NCI-H1092 treated with DMSO at 0.1 percent for 48 hours (cell line): ENCODE measurements at places on chromosomes 16 and 17.

- DNase-seq: no peak
Observed at GRCh38 chr16:73062743-73063733, 15.1 kb upstream of the ZFHX3 start.

DNA sequence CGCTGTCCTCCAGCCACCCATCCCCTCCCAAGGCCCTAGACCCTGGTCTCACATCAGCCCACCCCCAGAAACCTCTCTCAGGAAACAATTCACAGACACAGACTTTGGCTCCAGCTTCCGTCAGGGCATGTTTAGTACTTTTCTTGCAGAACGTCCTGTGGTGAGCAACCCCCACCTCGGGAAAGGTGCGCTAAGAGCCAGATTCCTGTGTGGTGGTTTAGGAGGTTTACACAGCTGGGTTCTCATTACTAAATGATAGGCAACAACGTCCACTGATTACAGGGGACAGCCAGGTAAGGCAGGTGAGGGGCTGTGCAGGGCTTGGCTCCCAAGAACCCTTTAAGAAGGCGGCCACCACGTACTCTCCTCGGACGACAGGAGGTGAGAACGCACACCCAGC lies 29.3 kb downstream of the KIFC3 start:
- no peak for DNase-seq

DNA sequence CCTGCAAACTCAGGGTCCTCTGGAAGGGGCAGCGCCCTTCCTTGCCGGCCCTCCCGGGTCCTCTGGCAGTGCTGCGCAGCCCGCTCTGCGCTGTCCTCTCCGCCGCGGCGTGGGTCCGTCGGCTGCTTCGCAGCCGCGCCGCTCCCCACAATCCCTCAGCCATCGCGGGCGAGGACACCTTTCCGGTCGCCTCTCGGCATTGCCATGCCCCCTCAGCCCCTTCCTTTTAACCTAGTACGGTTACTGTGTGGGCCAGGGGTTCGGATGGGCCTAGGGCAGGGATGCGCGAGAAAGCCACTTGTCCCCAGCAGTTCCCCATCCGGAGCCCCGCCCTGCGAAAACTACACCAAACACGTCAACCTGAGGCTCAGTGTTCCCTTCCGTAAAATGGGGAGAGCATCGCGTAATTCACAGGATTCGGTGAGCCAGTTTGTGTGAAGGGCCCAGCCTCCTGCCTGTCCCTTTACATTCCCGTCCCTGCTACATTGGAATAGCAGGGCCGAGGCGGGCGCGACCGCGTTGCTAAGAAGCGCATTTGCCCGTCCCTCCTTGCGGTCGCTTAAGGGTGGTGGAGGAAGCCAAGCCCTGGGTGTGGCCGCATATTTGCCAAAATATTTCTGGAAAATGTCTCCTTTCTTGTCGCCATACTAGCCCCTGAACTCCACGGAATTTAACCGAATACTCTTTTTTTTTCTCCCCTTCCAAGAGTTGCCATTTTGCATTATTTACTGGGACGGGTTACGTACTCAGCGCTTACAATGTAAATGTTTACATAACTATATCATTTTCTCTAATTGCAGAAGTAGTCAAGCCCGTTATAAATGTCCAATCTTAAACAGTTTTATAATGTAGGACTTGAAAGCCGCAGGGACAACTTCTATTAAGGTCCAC lies 13.2 kb downstream of the COPZ2 start:
- peak; percentile 55 for DNase-seq

DNA sequence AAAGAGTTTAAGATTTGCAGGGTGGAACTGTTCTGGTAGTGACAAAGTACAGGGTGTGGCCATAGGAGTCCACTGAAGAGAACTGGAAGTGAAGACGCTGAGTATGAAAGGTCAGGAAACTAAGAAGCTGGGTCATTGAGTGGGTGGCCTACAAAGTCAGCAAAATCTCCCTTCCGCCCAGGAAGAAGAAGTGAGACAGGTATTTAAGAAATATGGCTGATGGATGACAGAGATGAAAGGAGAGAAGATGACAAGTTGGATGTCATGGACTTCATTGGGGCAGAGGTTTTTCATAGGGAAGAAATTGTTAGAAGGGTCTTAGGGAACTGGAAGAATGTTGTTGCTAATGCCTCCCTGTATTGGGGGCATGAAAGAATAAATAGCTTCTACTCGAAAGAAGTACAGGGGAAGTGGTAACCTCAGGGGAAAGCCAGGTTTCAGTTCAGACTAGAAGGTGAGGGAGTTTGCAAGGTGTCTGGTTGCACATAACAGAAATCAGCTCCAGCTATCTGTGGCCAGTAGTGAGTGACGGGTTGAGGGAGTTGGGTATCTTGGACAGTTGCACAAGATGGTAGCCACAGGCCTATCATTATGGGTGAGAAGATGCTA lies 33.6 kb upstream of the MED13 start:
- no peak for DNase-seq

- no peak for DNase-seq
Observed at GRCh38 chr17:70091005-70091568, 16.1 kb downstream of the KCNJ16 start.

- no peak for DNase-seq
Observed at GRCh38 chr16:48138543-48138942, 17.2 kb downstream of the ABCC12 start.

DNA sequence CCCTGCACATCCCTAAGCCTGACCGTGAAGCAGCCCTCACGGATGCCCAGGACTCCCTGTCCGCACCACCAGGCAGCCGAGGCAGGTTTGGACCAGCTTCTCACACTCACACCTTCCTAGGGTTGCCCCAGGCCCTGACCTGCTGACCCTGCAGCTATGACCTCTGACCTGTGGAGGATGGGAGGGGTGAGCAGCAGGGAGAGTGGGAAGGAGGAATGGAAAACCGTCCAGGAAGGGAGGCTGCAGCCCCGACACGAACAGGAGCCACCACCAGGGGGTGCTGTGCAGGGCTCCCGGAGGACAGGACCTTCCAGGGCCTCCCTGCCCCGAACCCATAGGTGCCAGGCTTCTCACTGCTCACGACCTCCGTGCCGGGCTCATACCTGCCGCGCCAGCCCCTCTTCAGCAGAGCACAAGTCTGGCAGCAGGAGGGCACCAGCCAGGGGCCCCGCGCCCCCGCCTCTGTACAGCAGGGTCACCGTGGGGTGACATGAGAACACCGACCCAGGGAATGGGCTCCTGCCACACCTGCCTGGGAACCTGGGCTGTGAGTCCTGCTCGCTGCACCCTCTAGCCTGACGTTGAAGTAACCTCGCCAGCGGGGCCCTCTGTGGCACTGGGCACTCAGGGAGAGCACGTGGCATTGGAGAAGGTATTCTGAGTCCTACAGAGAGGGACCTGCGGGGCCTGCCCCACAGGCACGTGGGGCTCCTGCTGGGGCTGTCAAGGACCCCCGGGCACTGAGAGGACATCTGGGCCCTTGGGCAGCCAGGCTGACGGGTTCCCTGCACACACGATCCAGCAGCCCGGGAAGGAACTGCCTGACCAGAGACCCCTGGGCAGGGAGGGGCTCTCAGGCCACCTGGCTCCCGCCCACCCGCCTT lies 37.6 kb downstream of the CTU2 start:
- DNase-seq: peak; percentile 20

DNA sequence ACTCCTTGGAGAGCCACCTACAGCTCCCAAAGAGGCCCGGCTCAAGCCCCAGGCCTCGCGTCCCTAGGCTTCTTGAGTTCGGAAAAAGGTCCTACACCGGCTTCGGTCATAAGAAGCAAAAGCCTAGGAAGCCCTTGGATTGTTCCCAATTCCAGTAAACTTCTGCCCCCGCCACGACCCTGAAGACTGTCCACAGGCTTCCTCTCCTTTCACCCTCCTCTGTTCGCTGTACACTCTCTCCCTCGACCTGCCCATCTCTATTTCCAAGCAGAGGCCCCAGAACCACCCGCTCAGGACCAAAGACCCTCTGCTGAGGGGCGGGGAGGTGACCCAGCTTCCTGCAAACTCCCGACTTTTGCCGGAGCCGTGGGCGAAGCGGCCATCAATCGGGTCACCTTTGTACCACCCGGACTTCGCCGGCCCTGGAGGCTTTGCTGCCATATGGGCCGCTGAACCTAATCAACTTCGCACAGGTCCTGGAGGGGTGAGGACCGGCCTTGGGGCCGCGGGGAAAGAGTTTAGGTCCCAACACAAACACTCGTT lies 2.7 kb downstream of the HOXB2 start:
- DNase-seq: no peak

DNA sequence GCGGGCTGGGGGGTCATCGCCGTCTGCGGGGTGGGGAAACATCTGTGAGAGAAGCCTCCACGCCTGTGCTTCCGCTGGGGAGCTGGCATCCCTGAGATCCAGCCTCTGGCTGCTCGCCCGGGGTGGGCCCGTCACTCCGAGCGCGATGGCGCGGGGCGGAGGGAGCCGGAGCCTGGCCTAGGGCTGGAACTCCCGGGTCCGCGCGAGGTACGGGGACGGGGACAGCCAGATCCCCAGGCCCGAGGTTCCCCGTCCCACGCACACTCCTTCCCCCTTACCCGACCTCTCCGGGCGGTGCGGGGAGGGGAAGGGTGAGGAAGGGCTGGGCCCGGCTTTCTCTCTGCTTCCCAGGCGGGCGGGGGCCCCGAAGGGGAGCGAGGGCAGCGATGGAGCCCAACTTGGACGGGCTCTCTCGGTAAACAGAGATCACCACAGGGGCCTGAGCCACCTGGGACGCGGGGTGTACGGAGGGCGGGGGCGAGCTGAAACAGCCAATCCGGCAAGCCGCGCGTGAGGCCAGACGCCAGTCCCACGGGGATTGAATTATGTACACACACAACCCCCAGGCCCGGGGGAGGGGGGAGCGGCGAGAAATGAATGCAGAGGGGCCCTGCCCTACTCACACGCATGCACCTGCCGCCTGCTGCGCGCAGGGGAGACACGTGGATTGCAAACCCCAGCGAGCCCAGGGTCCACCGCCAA lies at the start of gene SLC16A11:
TSS of gene SLC16A11 (minus strand) at position 596 of the 702 bp plus-strand sequence. CDS start at position 17, 579 bp downstream.
- peak; percentile 80 for DNase-seq

DNA sequence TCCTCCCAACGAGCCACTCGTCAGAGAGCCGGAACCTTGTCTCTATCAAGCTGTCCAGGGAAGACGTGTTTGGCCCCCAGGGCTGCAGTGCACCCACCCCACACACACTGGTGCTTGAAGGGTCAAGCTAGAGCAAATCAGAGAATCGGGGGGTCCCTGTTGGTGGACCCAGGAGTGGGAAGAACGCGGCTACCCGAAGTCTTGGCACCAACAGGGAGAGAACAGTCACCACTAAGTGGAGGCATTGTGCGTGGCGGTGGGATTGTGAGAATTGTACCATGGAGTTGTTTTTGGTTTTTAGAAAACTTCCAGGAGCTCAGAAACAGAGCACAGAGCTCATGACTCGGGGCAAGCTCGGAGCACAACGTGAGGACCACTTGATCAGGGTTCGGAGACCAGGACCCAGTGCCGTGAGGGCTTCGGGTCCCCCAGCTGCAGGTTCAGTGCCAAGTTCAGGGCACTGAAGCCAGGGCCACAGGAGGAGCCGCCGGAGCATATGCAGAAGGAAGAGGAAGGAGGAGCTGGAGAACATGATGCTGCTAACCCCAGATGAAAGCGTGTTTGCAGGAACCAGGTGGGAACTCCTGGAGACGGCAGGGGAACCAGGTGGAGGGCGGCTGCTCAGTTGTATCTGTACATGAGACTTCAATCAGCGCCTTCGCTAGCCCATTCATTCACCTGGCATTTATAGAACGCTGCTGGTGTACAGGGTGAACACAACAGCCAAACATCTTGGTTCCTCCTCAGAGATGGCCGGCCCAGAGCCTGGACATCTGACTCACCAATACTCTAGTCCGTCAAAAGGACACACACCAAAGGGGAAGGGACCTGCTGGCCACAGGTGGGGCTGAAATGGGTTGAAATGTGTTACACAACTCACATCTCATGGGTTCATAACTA lies 42.8 kb downstream of the METRNL start:
- no peak for DNase-seq

DNA sequence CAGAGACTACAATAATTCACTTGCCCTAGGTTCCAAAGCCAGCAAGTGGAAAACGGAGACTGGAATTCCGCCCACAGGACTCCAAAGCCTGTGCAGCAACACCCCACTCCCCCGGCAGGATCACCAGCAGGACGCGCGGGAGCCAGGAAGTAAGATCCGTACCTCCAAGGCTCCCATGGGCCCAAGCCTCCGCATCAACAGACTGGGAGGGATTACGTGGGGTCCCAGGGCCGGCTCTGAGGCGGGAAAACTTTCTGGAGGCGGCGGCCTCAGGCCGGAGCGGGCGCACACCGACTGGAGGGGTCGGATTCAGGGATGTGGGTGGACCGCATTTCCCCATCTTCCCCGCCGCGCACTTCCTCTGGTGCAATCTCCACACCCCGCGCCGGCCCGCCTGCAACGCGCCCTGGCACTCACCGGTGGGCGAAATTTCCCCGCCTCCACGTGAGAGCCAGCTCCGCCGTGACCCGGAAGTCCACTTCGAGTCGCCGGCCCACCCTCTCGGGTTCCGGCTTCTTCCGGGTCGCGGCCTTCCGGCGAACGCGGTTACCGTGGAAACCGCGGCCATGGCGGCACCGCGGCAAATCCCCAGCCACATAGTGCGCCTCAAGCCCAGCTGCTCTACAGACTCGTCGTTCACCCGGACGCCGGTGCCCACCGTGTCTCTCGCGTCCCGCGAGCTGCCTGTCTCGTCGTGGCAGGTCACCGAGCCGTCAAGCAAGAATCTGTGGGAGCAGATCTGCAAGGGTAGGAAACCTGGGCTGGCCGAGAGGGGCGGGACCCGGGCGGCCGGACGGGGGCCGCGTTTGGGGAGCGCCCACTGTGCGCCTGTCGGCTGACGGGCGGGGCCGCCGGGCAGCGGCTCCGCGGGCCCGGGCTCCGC lies at the start of the genes IQCK and KNOP1:
TSS of gene IQCK (plus strand) at position 531 of the 883 bp plus-strand sequence. CDS start at position 567, 36 bp downstream.
TSS of gene KNOP1 (minus strand) at position 487 of the 883 bp plus-strand sequence. CDS start 3,192 bp downstream, outside the sequence.
- peak; percentile 87 for DNase-seq

DNA sequence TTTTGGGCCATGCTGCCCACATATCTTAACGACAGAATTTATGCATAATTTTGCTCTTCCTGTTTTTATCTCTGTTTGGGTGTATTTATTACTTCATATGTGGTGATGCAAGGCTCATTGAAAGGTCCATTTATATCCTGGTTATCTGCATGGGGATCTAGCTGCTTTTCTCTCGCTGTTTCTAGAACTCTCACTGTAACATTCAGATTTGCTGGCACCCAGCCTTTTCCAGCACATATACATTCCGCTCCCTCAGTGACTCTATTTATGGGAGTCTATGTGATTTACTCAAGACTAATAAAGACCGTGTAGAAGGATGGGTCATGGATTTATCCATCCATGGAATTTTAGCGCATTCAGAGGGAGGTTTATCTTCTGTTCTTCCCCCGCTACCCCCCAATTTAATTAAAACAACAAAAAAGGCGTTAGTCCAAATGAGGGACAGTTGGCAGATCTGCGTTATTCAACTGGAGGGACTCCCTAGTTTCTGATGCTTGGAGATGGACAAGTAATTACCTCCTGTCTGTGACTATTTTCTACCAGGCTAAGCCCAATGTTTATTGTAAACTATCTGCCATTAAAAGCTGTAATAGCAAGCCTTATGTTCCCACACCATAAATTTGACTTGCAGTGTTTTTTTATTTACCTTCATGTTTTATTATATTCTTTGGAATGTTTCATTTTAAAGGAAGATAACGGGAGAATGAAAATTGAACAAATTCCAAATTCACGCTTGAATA lies 19.8 kb upstream of the MARCHF10 start:
- DNase-seq: no peak

- DNase-seq: no peak
Observed at GRCh38 chr16:3118204-3118790, 5.9 kb downstream of the ZNF205 start.

- DNase-seq: no peak
Observed at GRCh38 chr16:25107466-25107792, 4.1 kb upstream of the LCMT1 start.

GRCh38 chr17:81254955-81255717 lies 16.0 kb downstream of the NDUFAF8 start:
- peak; percentile 73 for DNase-seq
